ENCODE measurements at places on chromosomes 6 and 20. TPM values are rescaled to one million over a fixed set of nuclear protein-coding genes. Genes with fewer than 3 reads are reported as not detected.

Gene GPR6
- not detected for total RNA-seq

Gene CRYBG1
- 0.47 TPM for total RNA-seq

Gene KCNS1
- total RNA-seq, result not detected

Gene BMP2
- 0.47 TPM for total RNA-seq

Gene CD24
- total RNA-seq, result 252 TPM

Gene KIAA1755
- 0.08 TPM for total RNA-seq
